ENCODE measurements at places on chromosomes 12 and 14.

GRCh38 chr12:85621041-85621440 lies 215.2 kb downstream of the RASSF9 start:
- DNase-seq, result no peak

DNA sequence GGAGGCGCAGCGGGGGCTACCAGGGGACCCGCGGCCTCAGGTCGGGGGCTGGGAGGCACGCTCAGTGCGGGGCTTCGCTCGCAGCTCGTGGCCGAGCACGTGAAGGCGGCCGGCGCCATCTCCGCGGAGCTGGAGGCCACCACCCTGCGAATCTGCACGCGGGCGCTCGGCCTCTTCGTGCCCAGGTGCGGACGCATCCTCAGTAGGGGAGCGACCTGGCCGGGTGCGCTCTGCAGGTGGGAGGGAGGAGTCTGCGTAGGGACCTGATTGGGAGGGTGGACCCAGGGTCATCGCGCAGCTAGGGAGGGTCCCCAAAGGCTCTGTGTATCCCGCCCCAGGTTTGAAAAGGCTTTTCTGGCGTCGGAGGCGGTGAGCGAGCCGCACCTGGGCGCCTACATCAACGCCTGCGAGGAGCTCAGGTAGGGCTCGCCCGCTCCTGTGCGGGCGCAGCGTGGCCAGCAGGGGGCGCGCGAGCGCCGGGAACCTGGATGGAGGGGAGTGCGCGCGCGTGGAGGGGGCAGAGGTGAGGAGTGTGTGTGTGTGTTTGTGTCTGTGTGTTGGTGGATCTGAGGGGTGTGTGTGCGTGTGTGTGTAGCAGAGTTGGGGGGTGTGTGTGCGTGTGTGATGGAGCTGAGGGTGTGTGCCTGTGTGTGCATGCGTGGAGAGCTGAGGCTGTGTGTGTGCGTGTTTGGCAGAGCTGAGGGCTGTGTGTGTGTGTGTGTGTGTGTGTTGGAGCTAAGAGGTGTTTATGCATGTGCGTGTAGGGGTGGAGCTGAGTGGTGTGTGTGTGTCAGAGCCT lies 10.3 kb downstream of the EXOC3L4 start:
- peak; percentile 32 for DNase-seq

- no peak for DNase-seq
Measured at GRCh38 chr12:98885778-98886177, 240.7 kb downstream of the APAF1 start.

DNA sequence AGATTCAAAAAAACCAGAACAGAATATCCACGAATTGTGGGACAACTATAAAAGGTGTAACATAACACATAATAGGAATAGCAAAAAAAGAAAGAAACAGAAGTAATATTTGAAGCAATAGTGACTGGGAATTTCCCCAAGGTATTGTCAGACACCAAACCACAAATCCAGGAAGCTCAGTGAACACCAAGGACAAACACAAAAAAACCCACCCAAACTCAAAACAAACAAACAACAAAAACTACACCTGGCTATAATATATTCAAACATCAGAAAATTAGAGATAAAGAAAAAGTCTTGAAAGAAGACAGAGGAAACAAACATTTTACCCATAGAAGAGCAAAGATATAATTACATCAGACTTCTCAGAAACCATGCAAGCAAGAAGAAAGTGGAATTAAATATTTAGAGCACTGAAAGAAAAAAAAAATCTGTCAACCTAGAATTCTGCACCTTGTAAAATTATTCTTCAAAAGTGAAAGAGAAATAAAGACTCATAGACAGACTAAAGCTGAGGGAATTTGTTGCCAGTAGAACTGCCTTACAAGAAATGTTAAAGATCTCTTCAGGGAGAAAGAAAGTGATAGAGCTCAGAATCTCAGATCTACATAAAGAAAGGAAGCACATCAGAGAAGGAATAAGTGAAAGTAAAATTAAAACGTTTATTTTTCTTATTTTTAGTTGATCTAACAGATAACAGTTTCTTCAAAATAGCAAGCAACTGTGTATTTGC lies 12.1 kb upstream of the HMGA2 start:
- DNase-seq, result no peak

GRCh38 chr14:58096731-58097130 lies 55.3 kb downstream of the ARMH4 start:
- no peak for DNase-seq

- no peak for DNase-seq
Measured at GRCh38 chr14:99333841-99334635, 62.0 kb upstream of the BCL11B start.

GRCh38 chr14:35262436-35262835 lies 29.7 kb upstream of the PSMA6 start:
- DNase-seq, result no peak

GRCh38 chr12:50690925-50691324 lies 73.0 kb upstream of the ATF1 start:
- DNase-seq, result no peak

GRCh38 chr12:52608826-52609630 lies 7.8 kb upstream of the KRT72 start:
- DNase-seq, result no peak

- DNase-seq, result no peak
Measured at GRCh38 chr12:88122666-88123065, 19.2 kb downstream of the CEP290 start.

DNA sequence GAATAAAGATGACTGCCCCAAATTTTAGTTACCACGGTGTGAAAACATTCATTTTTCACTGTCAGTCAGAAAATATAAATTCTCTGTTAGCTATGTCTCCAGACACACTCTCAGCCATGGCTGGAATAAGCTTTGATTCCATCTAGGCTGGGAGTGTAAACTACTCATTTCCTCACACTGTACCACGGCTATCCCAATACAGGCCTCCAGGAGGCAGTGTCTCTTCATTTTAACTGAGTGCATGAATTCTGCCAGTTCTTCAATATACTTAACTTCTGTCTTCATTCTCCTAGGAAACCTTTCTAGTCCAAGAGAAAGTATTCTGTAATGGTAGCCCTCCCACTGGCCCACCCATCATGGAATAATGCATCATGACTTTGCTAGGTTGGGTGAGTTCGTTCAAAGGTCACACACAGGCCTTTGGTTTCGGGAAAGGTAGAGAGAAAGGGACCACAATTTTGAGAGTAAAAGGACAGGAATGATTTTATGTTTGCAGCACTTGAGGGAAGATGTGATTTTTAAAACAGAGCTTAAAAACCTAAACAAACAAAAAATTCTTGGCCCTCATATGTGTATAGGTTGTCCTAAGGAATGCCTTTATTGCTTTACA lies 381.1 kb downstream of the SEC23A start:
- DNase-seq, result peak; percentile 75

DNA sequence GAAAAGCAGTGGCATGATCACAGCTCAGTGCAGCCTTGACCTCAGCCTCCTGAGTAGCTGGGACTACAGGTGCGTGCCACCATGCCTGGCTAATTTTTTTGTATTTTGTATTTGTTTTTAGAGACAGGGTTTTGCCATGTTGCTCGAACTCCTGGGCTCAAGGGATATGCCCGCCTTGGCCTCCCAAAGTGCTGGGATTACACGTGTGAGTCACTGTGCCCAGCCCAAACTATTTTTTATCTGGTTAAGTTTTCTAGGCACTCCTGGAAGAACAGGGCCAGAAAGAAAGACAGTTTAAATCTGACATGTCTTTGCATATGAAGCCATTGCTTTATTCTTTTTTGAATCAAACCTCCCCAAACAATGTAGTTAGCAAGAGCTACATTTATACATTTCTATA lies 27.5 kb upstream of the PTGR2 start:
- no peak for DNase-seq

DNA sequence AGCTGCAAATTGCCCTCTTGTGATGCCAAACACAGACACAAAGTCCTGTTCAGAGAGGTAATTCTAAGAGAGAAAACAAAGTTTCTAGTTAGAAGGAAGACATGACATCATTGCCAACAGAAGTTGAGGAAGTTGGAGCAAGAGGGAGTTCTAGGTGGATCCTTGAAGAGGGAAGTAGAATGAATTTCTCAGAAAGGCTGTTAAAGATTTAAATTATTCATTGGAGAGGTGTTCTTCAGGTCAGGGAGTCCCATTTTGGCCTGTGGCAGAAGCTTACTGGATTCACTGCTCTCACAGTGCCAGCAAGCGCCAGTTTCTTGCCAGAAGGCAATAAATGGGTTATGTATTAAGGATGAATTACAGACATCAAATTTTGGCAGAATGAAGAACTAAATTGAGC lies 15.3 kb downstream of the TSFM start:
- peak; percentile 66 for DNase-seq

DNA sequence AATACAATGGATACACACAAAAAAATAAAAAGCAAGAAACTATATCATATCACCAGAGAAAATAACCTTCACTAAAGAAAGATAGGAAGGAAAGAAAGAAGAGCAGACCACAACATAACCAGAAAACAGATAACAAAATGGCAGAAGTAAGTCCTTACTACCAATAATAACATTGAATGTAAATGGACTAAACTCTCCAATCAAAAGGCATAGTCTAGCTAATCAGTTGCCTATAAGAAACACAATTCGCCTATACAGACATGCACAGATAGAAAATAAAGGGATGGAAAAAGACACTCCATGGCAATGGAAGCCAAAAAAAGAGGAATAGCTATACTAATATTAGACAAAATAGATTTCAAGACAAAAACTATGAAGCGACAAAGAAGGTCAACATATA lies 8.9 kb upstream of the TAS2R30 start:
- no peak for DNase-seq

GRCh38 chr12:4540170-4540569 lies 1.5 kb downstream of the RAD51AP1 start:
- no peak for DNase-seq

- DNase-seq, result no peak
Measured at GRCh38 chr14:90603336-90603735, 206.5 kb downstream of the CALM1 start.

- no peak for DNase-seq
Measured at GRCh38 chr12:86331457-86331856, 75.3 kb upstream of the MGAT4C start.

DNA sequence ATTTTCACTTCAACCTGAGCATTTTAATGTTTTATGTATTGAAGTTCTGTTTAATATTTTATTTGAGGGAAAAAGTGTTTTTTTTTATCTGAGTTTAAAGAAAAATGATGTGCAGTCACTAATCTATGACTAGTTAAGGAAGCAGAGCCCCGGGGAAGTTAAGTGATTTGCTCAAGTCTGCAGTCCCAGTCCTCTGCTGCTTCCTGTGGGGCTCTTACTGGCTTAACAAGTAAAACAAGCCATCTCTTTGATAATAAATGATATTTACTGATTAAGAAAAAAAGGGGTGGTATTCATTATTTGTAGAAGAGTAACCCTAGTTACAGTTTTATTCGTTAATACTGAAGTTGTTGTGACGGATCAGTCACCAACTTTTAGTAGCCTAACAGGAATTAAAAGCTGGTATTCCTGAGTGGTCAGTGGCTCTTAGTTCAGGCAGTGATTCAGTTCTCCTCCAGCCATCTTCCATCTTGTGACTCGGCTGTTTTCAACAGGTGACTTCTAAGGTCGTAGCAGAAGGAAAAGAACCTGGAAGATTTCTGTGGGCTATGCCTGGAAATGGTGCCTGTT lies 21.7 kb downstream of the BICDL1 start:
- no peak for DNase-seq

DNA sequence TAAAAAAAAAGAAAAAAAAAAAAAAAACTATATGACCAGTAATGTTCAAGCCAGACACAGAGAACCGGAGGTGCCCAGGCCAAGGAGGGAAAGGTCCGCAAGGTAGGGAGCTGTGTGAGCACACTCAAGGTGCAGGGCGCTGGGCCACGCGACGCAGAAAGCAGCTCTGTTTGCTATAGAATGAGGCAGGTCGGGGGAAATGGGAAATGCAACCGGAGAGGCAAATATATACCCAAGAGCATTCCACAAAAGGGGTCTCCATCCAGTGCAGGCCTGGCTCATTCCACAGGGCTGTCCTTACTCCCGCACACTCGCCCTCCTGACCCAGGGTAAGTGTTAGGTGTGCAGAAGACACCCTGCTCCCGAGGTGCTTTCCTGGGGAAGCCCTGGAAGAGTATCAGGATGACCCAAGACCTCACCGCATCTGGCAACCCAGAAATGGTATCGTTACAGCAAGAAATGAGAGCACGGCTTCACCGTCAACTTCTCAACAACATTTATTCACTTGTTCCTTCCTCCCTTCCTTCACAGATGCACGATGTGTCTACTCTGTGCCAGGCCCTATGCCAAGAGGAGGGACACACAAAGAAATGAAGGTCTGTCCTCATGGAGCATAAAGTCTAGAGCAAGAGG lies 86.4 kb downstream of the BCL11B start:
- no peak for DNase-seq

DNA sequence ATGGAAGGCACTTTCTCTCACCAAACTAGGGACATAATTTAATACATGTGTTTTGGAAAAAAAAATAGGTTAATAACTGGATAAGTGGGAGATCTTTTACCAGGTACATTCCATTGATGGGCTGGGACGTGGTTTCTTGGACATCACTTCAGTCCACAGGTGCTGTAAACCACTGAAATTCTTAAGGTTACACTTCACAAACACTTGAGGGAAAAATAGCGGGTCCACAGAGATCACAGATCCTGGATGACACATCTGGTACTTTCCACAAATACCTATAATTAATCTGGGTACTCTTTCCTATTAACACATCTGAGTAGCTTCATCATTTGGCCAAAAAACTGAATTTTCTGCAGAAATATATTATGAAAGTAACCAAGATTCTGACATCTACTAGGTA lies 85.0 kb downstream of the POLR3B start:
- no peak for DNase-seq

GRCh38 chr14:69818758-69819191 lies 21.7 kb upstream of the SLC10A1 start:
- DNase-seq, result peak; percentile 67

- peak; percentile 75 for DNase-seq
Measured at GRCh38 chr12:916240-916639, 33.3 kb downstream of the RAD52 start.

DNA sequence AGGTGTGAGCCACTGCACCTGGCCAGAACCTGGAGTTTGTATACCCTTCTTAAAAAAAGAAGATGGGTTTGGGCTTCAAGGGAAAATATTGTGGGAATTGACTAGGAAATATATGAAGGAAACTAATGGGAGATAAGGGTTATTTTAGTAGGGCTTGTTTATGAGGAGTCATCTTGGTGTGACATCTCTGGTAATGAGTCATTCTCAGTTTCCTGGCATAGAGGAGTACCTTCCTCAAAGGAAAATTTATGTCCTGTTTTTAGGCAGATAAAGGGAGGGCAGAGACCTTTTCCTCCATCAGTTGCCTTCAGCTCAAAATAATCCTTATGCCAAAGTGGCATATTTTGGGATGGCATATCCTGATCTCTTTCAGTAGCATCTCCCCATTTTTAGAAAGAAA lies 30.6 kb upstream of the NFKBIA start:
- no peak for DNase-seq

GRCh38 chr14:73879027-73879426 lies 7.6 kb upstream of the ZNF410 start:
- DNase-seq, result no peak

GRCh38 chr12:69108037-69108436 lies 131.3 kb upstream of the CPSF6 start:
- DNase-seq, result no peak

DNA sequence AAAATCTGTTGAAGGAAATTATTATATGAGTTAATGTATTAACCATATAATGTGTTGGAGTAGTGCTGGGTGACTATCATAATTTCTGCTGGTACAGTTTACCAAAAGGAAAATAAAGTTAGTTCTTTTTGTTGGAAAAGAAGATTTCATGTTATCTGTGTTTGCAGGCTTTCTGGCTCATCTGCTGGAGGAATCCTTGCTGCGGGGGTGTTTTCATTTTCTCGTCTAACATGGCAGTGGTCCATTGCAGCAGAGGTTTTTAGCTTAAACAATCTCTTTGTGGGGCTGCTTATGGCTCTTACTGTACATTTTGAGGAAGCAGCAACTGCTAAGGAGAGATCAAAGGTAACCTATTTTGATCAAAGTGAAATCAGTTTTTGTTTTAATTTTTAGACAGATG lies 24.1 kb downstream of the TMEM260 start:
- DNase-seq, result no peak

GRCh38 chr12:9347328-9348127 lies 139.3 kb upstream of the PZP start:
- no peak for DNase-seq
